ENCODE measurements at places on chromosomes 6 and 20.
A peak's percentile ranks its signal among the peaks of the same experiment; 100 is the strongest.

- no peak for DNase-seq
Observed at GRCh38 chr6:167579806-167580618, 246.7 kb upstream of the AFDN start.

GRCh38 chr6:50270415-50270814 is 220.7 kb upstream of the DEFB112 start:
- DNase-seq, result no peak

DNA sequence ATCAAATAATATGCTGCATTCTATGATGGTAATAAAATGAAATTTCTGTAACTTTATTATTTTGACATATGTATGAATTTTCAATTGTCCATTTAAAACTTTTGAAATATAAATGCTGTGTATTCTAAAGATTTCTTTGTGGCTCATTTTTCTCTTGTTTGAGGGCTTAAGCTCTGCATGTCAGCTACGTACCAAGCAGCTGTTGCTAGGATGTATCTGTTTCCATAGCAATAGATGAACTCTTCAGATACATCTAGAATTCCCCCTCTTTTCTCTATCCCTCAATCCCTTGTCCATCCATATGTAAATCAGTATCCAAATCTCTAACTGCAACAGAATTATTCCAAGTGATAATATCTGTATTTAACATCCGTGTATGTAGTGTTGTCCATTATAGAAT is 76.5 kb upstream of the OPRM1 start:
- DNase-seq, result no peak

GRCh38 chr6:157669747-157670216 is 153.3 kb upstream of the SNX9 start:
- peak; percentile 71 for DNase-seq
